ENCODE measurements at places on chromosomes 6 and 20. TPM values are rescaled to one million over a fixed set of nuclear protein-coding genes. Genes with fewer than 3 reads are reported as not detected.

The CDH26 gene
- polyA plus RNA-seq = 0.85 TPM

The SS18L1 gene
- 17.8 TPM for polyA plus RNA-seq

The FHL5 gene
- 1.1 TPM for polyA plus RNA-seq

The LZTS3 gene
- 3.5 TPM for polyA plus RNA-seq

The CALHM5 gene
- polyA plus RNA-seq = 2.4 TPM

The RIMS1 gene
- polyA plus RNA-seq = 0.40 TPM

The TNFRSF21 gene
- 22.9 TPM for polyA plus RNA-seq

The FAXC gene
- polyA plus RNA-seq = 0.96 TPM

The OR2J3 gene
- not detected for polyA plus RNA-seq

The ADTRP gene
- polyA plus RNA-seq = 0.49 TPM
